ENCODE measurements at places on chromosomes 2 and 18.

DNA sequence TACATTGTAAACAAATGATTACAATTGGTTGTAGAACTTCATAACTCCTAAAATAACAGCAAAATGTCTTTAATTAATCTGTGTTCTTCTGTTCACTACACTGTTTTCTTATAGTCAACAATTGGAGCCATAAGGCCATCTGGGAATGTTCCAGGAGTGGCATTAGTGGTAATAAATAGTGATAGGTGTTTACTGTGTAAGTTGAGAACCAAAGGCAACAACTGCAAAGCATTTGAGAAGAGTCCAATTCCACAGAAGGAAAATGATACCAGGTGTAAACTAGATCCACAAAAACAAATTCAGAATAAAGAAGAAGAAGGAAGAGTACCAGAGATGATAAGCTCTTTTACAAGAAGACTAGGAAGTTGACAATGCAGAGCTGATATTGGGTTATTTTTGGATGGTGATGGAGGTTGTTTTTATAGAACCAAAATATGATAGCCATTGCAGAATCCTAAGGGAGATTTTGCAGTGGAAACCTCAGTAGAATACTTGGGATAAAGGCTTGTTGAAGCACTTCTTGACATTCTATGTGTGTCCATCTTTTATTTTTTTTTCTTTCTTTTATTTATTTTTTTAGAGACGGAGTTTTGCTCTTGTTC is 52.9 kb downstream of the ANTXR1 start:
- DNase-seq: no peak

DNA sequence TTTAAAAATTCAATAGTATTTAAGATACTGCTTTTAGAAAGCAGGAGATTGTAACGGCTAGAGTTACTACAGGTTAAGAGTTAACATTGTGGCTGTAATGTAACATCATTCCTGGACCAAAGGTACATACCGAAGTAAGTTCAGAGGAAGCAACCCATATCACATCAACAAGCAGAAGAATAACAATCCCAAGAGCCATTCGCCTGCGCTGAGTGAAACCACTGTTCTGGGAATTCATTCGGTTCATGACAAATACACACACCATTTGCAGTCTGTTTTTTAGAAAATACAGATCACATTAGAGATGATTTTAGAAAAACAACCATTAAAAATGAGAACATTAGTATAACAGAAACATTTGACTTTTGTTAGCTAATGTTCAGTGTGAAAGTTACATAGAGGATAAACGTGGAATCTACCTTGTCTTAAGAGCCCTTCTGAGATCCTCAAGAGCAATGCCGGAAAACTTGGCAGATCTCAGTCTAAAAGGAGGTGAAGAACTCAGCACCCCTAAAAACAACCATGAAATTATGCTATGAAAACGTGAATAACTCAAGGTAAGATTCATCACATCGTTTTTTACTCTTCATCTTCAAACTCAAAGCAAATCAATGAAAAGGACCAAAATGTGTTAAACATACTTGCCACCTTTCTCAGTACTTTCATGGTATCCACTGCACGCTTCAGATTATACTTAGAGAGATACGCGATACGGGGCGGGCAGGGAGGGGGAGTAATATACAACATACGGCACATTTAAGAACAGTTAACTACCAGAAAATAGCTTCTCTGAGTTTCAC is 1.2 kb downstream of the SLC35F5 start:
- no peak for DNase-seq

GRCh38 chr2:69601179-69601612 is 42.3 kb downstream of the AAK1 start:
- DNase-seq: no peak

DNA sequence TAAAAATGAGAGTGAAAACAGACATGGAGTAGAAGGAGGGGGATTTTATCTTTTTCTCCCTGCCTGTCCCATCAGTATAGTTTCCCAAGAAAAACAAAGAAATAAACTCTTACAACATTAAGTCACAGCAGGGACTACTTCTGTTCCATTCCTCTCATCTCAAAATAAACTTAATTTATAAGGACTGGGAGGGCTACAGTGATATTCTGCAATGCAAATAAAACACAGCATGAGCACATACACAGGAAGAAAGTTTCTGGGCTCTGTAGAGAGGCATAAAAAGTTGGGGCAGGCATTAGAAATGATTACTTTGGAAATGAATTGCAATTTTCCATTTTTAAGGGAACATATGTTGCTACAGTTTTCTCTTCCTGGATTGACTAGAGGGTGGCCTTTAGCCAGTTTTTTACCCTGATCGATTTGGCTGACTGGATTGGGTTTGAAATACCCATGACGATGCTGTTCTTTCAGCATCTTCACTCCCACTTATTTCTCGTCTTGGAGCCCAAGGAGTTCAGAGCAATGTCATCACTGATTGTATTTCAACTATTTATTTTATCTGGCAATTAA is 157.1 kb downstream of the ACTR3 start:
- DNase-seq: no peak

GRCh38 chr18:31183302-31183701 is 20.6 kb upstream of the DSC1 start:
- no peak for DNase-seq

DNA sequence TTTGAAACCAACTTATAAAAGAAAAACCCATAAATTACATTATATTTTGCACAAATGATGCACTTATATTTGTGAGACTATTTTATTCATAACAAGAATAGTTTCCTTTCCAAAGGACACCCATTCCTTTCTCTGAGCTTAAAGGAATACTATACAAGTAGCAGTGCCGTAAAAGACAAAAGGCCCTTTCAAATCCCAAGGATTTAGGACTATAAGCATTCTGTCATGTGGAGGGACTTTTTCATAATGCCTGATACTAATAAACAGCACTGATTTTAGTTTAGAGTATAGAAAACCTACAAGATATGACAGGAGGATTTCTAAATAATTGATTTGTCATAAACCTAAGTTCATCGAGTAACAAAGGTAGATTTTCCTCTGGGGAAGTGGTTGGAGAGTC is 1134.2 kb upstream of the ZEB2 start:
- DNase-seq: no peak

DNA sequence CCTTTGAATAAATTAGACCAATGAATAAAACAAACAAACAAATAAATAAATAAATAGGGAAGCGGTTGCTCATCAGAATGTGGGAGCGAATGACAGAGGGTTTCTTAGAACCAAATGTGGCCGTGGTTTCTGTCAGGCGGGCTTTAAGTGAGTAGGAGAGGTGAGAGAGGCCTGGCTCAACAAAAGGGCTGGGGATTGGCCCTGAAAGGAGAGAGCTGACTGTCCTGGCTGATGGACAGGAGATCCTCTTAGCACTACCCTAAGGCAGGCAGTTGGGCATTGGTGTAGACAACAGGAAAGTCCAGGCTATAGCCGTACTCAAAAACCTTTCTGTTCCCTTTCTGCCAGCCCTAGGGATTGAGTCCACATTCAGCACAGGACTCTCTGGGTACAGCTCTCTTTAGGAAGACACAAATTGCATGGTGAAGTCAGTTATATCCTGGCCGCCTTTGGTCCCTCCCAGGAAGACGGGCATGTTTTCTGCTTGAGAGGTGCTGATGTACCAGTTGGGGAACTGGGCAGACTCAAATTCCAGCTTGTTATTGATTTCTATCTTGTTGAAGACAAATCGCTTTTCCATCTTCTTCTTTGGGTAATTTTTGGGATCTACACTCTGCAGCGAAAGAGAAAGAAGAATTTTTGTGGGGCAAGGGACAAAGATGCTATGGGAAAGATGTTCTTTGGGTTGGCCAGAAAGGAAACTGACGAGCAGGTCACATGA is 6.5 kb downstream of the IL1B start:
- no peak for DNase-seq

- DNase-seq: peak; percentile 65
Measured at GRCh38 chr18:14086458-14087231, 45.6 kb downstream of the ZNF519 start.

DNA sequence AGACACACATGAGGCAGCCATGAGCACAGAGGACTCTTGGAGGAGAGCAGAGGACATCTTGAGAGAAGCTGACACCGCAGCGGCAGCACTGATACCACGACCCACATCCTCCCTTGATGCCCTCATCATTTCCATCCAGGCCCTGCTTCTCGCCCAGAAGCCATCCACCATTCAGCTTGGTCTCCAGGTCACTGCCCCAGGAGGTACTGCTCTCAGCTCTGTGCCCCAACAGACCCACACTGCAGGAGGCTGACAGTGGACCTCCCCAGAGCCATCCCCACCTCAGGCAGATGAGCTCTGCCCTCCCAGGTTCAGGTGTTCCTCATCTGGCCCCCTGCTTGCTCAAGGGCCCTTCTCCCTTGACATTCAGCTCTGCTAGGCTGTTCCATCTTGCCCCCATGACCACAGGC is 74.9 kb downstream of the ACKR3 start:
- no peak for DNase-seq

Data from head of caudate nucleus (tissue), 42 donors.